ENCODE measurements at places on chromosomes 1 and 21.
A peak's percentile ranks its signal among the peaks of the same experiment; 100 is the strongest.

DNA sequence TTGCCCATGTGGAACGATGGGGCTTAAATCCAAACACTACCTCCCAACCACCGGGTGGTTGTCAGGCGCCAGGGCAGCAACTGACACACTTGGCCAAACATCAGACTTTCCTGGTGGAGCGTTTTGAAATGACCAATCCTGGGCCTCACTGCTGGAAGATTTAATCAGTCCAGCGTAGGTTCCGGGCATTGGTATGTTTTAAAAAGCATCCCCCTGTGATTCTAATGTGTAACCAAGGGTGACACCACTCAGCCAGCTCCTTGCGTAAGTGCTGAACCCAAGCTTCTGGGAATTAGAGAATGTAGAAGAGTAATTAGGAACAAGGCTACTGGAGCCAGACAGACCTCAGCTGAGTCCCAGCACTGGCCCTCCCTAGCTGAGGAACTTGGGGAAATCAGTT, 44.8 kb upstream of the KAZN start:
- DNase-seq, result no peak

- DNase-seq, result no peak
These were observed 19.8 kb downstream of the NPR1 start for GRCh38 chr1:153698020-153698922.

- no peak for DNase-seq
These were observed 192.7 kb upstream of the KIAA0040 start for GRCh38 chr1:175385316-175385715.

GRCh38 chr1:81559662-81560350, 240.9 kb upstream of the ADGRL2 start:
- DNase-seq, result no peak

- DNase-seq, result no peak
These were observed 43.3 kb downstream of the GPR3 start for GRCh38 chr1:27435566-27436203.

DNA sequence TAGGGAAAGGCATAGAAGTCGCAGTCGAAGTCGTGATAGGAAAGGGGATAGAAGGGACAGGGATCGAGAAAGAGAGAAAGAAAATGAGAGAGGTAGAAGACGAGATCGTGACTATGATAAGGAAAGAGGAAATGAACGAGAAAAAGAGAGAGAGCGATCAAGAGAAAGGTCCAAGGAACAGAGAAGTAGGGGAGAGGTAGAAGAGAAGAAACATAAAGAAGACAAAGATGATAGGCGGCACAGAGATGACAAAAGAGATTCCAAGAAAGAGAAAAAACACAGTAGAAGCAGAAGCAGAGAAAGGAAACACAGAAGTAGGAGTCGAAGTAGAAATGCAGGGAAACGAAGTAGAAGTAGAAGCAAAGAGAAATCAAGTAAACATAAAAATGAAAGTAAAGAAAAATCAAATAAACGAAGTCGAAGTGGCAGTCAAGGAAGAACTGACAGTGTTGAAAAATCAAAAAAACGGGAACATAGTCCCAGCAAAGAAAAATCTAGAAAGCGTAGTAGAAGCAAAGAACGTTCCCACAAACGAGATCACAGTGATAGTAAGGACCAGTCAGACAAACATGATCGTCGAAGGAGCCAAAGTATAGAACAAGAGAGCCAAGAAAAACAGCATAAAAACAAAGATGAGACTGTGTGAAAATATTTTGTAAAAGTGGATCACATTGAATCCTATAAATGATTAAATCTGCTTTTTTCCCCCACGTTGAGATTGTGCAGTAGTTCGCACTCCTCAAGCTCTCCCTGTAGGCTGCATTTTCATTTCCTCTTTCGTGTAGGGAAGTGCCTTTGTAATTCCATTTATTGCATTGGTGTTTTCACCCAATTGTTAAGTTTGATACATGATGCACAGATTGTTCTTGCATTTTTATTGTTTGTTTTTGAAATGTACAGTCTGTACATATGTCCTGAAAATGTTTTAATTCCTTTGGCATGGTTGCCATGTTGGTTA, 7.5 kb downstream of the PRPF38B start:
- DNase-seq, result no peak

DNA sequence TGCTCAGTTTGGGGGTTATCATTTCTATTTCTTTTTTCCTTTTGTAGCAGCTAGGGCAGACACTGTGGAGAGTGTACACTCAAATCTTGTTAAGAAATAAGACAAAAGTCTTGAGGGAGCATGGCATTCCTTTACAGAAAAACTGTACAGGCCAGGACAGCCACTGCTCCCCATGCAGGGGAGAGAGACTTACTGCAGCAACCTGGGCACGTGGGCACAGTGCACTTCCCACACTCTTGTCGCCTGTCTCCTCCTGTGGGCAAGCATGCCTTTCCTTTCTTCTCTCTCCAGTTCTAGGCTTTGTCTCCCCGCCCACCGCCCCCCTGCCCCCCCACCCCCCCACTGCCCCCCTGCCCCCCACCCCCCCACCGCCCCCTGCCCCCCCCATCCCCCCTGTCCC, 51.9 kb downstream of the PHC2 start:
- DNase-seq, result no peak

DNA sequence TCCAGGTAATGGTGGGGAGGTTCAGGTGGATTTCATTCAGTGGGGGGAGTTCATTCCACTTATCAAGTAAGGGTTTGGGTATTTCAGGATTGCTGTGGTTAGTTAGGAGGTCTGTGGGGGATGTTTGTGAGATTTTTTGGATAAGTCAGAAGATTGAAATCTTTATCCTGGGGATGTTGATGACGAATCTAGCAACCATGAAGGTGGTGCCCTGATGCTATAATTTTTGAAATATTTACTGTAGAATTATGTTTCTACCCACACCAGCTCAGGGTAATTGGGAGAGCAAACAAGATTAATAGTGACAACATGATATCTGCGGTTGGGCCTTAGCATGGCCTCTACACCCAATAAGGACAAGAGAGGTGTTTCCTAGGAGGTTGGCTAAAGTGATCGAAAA, 28.3 kb downstream of the SUCO start:
- peak; percentile 46 for DNase-seq

DNA sequence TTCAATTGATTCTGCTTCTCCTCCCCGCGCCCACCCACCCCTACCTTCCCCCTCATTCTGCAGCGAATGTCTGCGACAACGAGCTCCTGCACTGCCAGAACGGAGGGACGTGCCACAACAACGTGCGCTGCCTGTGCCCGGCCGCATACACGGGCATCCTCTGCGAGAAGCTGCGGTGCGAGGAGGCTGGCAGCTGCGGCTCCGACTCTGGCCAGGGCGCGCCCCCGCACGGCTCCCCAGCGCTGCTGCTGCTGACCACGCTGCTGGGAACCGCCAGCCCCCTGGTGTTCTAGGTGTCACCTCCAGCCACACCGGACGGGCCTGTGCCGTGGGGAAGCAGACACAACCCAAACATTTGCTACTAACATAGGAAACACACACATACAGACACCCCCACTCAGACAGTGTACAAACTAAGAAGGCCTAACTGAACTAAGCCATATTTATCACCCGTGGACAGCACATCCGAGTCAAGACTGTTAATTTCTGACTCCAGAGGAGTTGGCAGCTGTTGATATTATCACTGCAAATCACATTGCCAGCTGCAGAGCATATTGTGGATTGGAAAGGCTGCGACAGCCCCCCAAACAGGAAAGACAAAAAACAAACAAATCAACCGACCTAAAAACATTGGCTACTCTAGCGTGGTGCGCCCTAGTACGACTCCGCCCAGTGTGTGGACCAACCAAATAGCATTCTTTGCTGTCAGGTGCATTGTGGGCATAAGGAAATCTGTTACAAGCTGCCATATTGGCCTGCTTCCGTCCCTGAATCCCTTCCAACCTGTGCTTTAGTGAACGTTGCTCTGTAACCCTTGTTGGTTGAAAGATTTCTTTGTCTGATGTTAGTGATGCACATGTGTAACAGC, 339.9 kb downstream of the NTNG1 start:
- DNase-seq, result no peak

DNA sequence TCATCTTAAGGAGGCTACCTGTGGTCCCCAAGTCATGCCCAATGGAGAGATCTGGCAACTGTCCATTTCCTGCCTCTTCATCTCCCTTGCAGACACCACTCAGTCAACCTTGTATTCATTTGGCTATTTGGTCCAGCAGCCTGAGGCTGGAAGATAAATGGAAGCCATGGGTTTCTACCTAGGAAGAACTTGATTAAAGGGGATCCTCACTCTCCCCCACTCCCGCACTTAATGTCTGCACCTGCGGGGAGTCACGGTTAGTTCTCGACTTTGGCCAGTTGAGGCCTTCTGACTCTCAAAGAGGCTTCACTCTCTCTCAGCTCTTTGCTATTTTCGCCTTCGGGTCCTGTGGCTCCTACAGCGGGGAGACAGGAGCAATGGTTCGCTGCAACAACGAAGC, 8.4 kb upstream of the ATXN7L2 start:
- DNase-seq, result no peak

- DNase-seq, result peak; percentile 72
These were observed 1.9 kb upstream of the SMG7 start for GRCh38 chr1:183470147-183470960.

DNA sequence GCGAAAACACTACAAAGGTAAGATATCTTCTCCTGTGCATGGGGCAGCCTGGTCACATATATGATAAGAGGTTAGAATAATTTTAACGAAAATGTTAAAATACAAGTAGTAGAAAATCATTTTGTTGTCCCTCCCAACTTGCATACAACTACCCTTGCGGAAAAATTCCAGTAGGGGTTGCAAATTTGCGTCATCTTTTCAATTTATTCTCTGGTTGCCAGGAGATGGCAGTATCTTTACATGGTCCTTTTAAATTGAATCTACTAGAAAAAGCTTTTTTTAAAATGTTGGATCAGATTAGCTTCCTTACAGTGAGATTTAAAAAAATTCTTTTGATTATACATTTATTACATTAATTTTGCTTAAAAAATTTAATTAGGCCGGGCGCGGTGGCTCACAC, 10.9 kb downstream of the S100PBP start:
- DNase-seq, result peak; percentile 36

DNA sequence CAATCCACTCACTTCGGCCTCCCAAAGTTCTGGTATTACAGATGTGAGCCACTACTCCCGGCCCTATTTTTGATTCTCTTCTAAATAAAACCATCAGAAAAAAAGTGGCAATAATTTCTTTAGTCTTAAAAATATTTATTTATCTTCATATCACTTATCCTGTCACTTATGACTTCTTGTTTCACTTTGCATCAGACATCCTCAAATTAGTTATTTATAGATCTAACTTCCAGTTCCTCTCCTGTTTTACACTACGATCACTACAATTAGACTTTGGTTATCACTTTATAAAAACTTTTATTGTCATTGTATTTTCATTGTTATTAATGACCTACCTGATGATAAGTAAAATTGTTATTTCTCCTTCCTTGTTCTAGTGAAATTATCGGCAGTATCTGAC, 783.4 kb upstream of the BRINP3 start:
- DNase-seq, result no peak

- DNase-seq, result no peak
These were observed 90.5 kb downstream of the TRABD2B start for GRCh38 chr1:47906527-47907176.

DNA sequence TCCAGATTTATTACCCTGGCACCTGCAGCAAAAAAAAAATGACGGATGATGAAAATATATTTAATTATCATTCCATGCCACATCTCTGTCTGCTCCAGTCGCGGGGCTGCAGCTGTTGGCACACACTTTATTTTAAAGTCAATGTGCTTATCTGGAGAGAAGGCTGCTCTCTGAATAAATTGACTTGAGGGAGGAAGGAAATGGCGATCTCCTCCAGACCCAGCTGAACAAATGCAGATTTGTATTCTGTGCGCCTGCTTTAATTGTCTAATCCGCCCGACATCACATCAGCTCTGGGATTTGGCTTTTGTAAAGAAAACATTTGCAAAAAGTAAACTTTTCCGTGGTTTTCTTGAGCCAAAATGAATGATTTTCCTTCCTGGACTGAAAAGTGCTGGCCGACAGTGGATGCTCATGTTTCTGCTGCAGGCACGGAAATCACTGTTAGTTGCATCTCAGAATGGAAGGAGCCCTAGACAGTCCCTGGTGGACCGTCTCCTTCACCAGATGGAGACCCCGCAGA, 150.2 kb downstream of the CAMTA1 start:
- DNase-seq, result no peak

DNA sequence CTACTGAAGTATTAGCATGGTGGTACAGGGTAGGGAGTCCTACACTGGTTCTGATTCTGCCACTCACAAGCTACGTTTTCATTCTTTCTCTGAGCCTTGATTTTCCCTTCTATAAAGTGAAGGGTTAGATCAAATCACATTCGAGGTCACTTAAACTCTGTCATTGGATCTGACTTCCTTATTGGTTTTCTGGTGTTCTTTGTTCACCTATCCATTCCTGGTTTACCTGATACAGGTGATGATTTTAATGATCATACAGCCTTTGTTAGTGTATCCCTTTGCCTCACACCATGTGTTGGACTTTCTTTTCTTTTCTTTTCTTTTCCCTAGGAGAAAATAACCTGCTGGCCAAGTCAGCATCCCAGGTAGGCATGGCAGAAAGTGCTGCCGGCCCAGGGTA, 74.8 kb downstream of the NOS1AP start:
- no peak for DNase-seq

GRCh38 chr1:79295967-79296366, 289.4 kb upstream of the ADGRL4 start:
- DNase-seq, result no peak

DNA sequence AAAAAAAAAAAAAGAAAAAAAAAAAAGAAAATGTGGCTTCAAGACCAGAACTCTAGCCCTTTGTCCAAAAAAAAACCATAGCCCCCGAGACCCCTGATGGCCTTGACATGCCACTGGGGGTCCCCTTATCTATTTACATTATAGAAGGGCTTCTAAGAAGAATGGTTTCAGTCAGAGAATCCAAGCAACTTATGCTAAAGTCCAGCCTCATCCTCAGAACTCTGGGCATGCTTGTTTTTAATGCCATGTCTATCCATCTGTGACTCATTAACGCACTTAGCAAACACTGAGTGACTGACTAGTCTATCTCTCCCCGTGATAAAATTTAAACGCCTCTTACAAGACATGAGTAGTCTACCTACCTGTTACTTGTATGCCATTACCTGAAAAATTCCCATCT, 29.3 kb downstream of the ERG start:
- DNase-seq, result peak; percentile 12

- no peak for DNase-seq
These were observed 2.9 kb downstream of the KLHL17 start for GRCh38 chr1:963301-963651.

DNA sequence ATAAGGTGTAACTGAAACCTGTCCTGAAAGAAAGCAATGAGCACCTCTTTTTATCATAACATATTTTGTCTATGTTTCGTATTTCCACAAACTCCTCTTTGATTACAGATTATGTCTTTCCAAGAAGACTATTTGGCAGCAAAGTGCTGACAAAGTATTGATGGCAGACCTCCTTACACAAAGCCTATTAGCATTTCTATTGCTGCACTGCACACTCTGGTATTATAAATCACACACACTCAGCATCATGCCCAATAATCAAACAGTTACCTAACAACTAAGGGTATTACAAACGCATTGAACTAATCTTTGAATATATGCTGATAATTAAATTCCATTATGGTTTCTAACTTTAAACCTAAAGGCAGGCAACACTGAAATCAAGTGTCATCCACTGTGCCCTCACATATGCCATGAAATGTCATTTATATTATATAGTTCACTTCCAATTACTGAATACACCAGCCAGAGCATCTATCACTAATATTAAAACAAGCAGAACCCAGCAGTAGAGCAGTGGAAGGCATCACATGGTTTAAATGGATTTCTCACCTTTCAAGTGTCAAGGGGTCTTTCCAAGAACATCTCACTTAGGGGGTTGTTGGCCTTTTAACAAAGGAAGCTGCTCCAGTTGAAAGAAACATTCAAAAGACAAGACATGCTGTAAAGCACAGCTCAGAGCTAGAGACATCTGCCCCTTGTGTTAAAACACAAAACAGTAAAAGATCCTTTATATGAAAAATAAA, 239.1 kb downstream of the RERE start:
- DNase-seq, result no peak

GRCh38 chr1:170085091-170085490, 10.6 kb upstream of the KIFAP3 start:
- DNase-seq, result no peak

Measured in HFFc6 (cell line).